Hematopoietic multipotent progenitor cell (in vitro differentiated cells): ENCODE measurements at places on chromosomes 2 and 18. TPM values are rescaled to one million over a fixed set of nuclear protein-coding genes. Genes with fewer than 3 reads are reported as not detected.

The CPLX4 gene
- total RNA-seq, result not detected

The SP9 gene
- total RNA-seq, result not detected

The PLGLB2 gene
- total RNA-seq, result 0.54 TPM

The PAX3 gene
- not detected for total RNA-seq

The TEKT4 gene
- not detected for total RNA-seq

The MPP4 gene
- total RNA-seq, result under 0.01 TPM

The CCDC102B gene
- 3.2 TPM for total RNA-seq

The OSBPL6 gene
- total RNA-seq, result 0.27 TPM

The DGKD gene
- 25.9 TPM for total RNA-seq

The ZBTB7C gene
- total RNA-seq, result not detected

The SP140 gene
- total RNA-seq, result 1.3 TPM

The NEU2 gene
- total RNA-seq, result not detected

The CRYBA2 gene
- total RNA-seq, result not detected

The ANAPC1 gene
- 58.4 TPM for total RNA-seq

The ABCG5 gene
- total RNA-seq, result under 0.01 TPM

The BCL2 gene
- total RNA-seq, result 11.8 TPM

The TMEM185B gene
- total RNA-seq, result 48.5 TPM

The HOXD11 gene
- not detected for total RNA-seq

The OTOS gene
- total RNA-seq, result not detected

The CAD gene
- 63.0 TPM for total RNA-seq

The RGPD6 gene
- total RNA-seq, result 18.0 TPM

The MMADHC gene
- 52.8 TPM for total RNA-seq

The ALPI gene
- total RNA-seq, result not detected

The CFC1 gene
- not detected for total RNA-seq

The LIMS4 gene
- 0.54 TPM for total RNA-seq

The NEU4 gene
- total RNA-seq, result 9.2 TPM

The COLEC11 gene
- not detected for total RNA-seq

The M1AP gene
- 0.54 TPM for total RNA-seq

The ANTXR1 gene
- total RNA-seq, result under 0.01 TPM

The HOXD13 gene
- not detected for total RNA-seq

The VIL1 gene
- under 0.01 TPM for total RNA-seq

The REG3G gene
- total RNA-seq, result not detected

The B3GNT7 gene
- 2.7 TPM for total RNA-seq

The SAG gene
- under 0.01 TPM for total RNA-seq

The ZSWIM2 gene
- not detected for total RNA-seq

The FAHD2B gene
- total RNA-seq, result 28.3 TPM

The STON1 gene
- 3.5 TPM for total RNA-seq
